ENCODE measurements at places on chromosomes 2 and 18.

GRCh38 chr2:201358684-201359083 is 1.5 kb upstream of the FLACC1 start:
- peak; percentile 35 for DNase-seq

DNA sequence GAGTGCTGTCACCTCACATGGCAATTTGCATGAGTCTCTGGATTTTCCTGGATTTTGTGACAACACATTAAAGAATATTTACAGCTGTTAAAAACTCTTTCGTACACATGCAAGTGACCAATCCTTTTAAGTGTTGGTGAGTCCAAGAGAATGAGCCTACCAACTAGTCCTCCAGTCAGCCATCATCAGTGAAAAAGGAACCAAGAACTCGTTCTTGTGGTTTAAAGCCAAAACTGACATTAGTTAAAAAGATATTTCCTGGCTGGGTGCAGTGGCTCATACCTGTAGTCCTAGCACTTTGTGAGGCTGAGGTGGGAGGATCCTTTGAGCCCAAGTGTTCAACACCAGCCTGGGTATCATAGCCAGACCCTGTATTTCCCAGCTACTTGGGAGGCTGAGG is 215.4 kb upstream of the ITGA4 start:
- no peak for DNase-seq

DNA sequence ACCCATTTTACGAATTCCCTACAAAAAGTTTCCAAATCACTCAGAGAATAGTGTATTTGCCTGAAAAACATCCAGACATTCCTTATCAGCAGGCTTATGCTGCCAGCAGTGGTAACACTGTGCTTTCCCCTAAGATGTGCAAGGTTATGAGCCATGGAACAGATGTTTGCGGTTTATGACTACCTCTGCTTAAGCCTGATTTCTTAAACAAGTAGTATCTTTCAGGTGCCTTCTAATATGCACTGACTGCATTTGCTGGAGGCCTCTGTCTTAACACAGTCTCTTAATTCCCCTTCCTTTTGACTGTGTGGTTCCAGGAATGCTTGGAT is 54.8 kb downstream of the CDC42EP3 start:
- no peak for DNase-seq

- no peak for DNase-seq
Measured at GRCh38 chr2:195695002-195695631, 38.1 kb downstream of the SLC39A10 start.

- DNase-seq, result no peak
Measured at GRCh38 chr2:7016601-7017211, 99.5 kb downstream of the RNF144A start.

GRCh38 chr18:21513292-21513691 is 87.2 kb downstream of the ESCO1 start:
- DNase-seq, result no peak

All from CD4-positive, alpha-beta T cell treated with Interleukin-2 at 100 ng/mL for 4 hours (primary cell).